ENCODE measurements at places on chromosomes 6 and 20. TPM values are rescaled to one million over a fixed set of nuclear protein-coding genes. Genes with fewer than 3 reads are reported as not detected.
A peak's percentile ranks its signal among the peaks of the same experiment; 100 is the strongest.

- no peak for DNase-seq
These were observed 21.9 kb downstream of the ZBTB46 start for GRCh38 chr20:63808964-63809674.

DNA sequence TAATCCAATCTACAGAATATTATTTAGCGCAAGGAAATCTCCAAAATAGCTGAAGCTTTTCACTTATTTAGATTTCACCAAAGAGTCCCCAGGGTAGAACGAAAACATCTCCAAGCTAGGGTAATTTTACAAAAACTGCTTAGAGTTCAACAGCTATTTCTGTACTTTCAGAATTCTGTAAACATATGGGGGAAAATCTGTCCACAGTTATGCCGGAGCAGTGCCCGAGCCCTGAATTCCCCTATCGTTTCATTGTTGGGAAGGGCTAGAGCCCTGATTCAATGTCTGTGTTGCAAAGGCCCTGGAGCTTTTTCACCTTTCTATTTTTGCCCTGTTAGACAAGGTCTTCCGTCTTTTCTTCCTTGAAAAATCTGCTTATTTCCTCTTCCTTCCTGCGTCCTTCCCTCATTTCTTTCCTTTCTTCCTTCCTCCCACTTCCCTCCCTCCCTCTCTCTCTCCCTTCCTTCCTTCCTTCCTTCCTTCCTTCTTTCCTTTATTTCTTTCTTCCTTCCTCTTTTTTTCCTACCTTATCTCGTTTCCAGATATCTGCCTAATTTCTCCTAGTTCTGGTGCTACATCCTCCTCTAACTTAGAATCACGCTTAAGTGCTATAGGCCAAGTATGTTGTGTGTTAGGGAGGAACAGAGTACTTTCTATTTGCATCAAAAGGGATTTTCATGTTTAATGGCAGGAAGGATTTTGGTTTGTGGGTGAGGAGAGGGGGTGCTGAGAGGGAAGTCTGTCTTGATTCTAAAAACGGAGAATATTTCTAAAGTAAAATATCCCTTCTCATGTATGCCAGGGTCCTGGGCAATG is 122.5 kb upstream of the BMP2 start:
- no peak for DNase-seq

DNA sequence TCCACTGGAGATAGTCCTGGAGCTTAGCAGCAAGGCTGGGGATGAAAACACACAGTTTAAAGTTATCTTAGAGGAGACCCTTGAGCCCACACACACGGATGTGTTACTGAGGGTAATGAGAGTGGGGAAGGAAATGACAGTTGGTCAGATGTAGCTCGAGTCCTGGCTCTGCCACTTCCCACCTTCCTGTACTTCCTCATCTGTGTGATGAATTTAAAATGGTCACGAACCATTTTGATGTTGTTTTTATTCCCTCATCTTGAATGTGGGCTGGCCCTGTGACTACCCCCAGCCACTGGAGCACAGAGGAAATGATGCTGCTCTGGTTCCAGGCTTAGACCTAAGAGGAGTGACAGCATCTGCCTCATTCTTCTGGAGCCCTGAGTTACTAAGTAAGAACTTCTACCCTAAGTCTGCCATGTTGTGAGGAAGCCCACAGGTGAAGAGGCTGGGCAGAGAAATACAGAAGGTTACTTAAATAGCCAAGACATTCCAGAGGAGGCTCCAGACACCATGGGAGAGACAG is 141.2 kb downstream of the NRN1 start:
- no peak for DNase-seq

DNA sequence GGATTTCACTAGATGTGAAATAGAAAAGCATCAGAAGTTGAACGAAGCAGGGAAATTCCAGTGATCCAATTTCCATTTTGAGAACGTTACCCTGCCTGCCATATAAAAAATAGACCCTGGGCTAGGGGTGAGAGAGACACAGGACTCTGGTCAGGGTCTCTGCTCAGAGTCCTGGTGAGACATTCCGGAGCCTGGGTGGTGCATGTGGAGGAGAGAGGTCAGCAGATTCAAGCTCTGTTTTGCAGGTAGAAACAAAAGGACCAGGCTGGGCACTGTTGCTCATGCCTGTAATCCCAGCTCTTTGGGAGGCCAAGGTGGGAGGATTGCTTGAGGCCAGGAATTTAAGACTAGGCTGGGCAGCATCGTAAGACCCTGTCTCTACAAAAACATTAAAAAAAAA is 17.9 kb downstream of the PKIG start:
- no peak for DNase-seq

- no peak for DNase-seq
These were observed 15.1 kb upstream of the APMAP start for GRCh38 chr20:25007491-25008305.

GRCh38 chr6:159104163-159104925 is 59.6 kb upstream of the TAGAP start:
- DNase-seq: peak; percentile 44

DNA sequence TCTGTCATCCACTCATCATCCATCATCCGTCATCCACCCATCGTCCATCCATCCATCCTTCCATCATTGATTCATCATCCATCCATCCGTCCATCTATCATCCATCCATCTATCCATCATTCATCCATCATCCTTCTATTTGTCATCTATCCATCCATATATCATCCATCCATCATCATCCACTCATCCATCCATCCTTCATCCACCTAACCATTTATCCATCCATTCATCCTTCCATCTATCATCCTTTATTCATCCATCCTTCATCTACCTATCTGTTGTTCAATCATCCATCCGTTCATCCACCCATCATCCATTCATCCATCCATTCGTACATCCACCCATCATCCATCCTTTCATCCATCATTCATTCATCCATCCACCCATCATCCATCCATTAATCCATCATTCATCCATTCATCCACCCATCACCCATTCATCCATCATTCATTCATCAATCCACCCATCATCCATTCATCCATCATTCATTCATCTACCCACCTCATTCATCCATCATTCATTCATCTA is 266.4 kb downstream of the CDH4 start:
- no peak for DNase-seq

DNA sequence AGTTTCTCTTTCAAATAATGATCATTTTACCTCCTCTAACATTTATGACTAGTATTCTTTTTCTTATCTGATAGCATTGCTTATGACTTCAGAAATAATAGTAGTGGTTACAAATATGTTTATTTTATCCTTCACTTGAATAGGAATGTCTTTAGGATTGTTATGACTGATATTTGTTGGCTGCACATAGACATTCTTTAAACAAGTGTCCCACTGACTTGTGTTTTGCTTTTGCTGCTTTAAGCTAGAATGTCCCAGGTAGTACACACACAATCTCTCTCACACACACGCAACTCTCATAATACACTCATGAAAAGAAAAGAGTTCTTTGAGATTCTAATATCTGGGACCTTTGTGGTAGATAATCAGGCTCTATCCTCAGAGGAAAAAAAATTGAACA is 21.6 kb downstream of the KIAA1586 start:
- no peak for DNase-seq

The CAGE1 gene
- 2.6 TPM for total RNA-seq

The TMEM30A gene
- 138 TPM for total RNA-seq

The BMP5 gene
- 7.2 TPM for total RNA-seq

All from umbilical cord (tissue), 2 donors.